Mesendoderm (in vitro differentiated cells): ENCODE measurements at places on chromosomes 12 and 14.
A peak's percentile ranks its signal among the peaks of the same experiment; 100 is the strongest.

DNA sequence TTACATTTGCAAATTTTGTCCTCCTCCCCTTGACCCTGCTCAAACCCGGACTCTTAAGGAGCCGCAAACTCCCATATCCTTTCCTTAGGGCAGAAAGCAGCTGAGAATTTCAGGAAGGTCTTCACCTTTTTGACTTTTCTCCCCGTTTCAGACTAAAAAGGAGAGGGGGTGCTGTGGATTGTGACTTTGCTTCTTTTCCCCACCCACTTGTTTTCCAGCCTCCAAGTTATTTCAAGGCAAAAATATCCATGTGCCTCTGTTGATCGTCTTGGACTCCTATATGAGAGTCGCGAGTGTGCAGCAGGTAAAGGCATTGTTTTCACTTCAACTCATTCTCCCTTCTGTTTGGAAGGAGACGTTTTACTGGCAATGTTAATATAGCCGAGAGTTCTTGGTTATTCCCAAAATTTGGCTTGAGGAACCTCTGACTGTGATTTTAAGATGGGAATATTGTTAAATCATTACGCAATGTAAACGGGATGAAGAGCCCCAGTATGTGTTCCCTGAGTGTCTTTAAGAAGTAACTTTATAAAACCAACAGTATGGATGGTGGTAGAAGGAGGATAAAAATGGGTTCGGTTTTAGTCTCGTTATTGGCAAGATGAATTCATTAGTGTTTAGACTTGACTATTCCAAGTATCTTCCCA lies 663 bp downstream of the LRRK2 start:
- H3K27me3 ChIP-seq, result peaks cover 3% of the 10 kb centered on the region
- H3K4me1 ChIP-seq, result no peaks in the 10 kb centered on the region
- no peak for DNase-seq
- no peaks in the 10 kb centered on the region for H3K36me3 ChIP-seq
- no peak overlapping the region for H3K27ac ChIP-seq
- H3K4me3 ChIP-seq, result no peak overlapping the region

GRCh38 chr14:68994056-68994455 lies 15.0 kb upstream of the ACTN1 start:
- H3K4me1 ChIP-seq, result no peaks in the 10 kb centered on the region
- no peaks in the 10 kb centered on the region for H3K27me3 ChIP-seq
- DNase-seq, result no peak
- no peak overlapping the region for H3K4me3 ChIP-seq
- no peak overlapping the region for H3K27ac ChIP-seq

DNA sequence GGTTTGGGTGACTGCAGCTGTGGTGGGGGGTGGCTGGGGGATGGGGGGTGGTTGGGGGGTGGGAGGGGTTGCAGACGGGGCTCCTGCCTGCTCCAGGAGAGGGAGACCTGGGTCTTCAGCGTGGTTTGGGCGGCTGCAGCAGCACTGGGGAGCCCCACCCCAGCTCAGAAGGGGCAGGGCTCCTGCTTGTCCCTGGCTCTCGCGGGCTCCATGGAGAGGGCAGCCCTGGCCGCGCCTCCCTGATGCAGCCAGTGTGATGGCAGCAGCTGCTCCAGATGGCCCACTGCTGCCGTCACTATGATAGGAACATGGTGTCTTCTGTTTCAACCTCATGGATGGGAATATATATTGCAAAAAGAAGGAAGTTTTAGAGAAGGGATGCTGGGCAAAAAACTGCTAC lies 22.9 kb downstream of the TRHDE start:
- no peaks in the 10 kb centered on the region for H3K36me3 ChIP-seq
- no peak overlapping the region for H3K27ac ChIP-seq
- DNase-seq, result no peak

DNA sequence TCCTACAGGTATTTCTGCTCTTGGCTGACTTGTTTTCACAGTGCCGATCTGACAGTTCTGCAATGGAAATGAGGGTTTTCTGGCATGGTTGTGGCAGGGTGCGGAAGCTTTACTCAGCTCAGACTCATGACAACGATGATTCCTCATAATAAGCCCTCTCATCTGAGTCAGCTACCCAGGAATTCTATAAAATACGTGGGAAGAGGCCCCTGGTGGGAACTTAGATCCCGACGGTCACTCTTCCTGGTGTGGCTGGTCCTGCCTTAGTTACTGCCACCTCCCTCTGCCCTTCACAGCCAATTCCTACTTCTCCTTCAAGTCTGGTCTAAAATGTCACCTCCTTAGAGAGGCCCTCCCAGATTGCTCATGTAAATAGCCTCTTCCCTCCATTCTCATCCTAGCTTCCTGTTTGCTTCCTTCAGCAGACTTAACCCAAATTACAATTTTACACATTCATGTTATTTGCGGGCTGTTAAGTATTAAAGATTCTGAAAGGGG lies 104.2 kb upstream of the MAP1LC3B2 start:
- H3K4me3 ChIP-seq, result no peak overlapping the region
- DNase-seq, result peak; percentile 66
- no peaks in the 10 kb centered on the region for H3K27me3 ChIP-seq
- no peak overlapping the region for H3K27ac ChIP-seq

DNA sequence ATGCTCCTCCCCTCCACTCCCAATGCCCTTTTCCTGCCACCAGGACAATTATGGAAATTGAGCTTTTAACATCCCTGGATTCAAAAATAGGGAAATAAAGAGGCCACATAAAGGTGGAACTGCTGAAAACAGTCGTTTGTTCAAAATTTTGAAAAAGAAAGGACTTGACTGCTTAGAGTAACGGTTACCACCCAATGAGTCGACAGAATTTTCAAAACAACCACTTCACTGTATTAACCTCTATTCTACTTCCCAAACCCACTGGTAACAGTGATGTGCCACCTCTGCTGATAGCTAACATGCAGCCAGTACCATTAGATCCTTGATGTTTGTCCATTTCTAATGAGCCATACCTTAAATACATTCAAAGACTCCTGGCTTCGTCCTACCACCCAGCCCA lies 4.9 kb downstream of the ST8SIA1 start:
- H3K27ac ChIP-seq, result no peak overlapping the region
- no peaks in the 10 kb centered on the region for H3K27me3 ChIP-seq
- peaks cover 4% of the 10 kb centered on the region for H3K4me1 ChIP-seq
- H3K4me3 ChIP-seq, result no peak overlapping the region
- no peak for DNase-seq

GRCh38 chr12:92968176-92968813 lies 39.2 kb upstream of the EEA1 start:
- no peaks in the 10 kb centered on the region for H3K36me3 ChIP-seq
- DNase-seq, result no peak
- no peak overlapping the region for H3K4me3 ChIP-seq
- H3K27me3 ChIP-seq, result no peaks in the 10 kb centered on the region

- no peaks in the 10 kb centered on the region for H3K27me3 ChIP-seq
- no peaks in the 10 kb centered on the region for H3K4me1 ChIP-seq
- peak; percentile 72 for DNase-seq
- H3K4me3 ChIP-seq, result no peak overlapping the region
- H3K36me3 ChIP-seq, result no peaks in the 10 kb centered on the region
- H3K27ac ChIP-seq, result no peak overlapping the region
Observed at GRCh38 chr14:86882818-86883217, 1110.2 kb downstream of the GALC start.

DNA sequence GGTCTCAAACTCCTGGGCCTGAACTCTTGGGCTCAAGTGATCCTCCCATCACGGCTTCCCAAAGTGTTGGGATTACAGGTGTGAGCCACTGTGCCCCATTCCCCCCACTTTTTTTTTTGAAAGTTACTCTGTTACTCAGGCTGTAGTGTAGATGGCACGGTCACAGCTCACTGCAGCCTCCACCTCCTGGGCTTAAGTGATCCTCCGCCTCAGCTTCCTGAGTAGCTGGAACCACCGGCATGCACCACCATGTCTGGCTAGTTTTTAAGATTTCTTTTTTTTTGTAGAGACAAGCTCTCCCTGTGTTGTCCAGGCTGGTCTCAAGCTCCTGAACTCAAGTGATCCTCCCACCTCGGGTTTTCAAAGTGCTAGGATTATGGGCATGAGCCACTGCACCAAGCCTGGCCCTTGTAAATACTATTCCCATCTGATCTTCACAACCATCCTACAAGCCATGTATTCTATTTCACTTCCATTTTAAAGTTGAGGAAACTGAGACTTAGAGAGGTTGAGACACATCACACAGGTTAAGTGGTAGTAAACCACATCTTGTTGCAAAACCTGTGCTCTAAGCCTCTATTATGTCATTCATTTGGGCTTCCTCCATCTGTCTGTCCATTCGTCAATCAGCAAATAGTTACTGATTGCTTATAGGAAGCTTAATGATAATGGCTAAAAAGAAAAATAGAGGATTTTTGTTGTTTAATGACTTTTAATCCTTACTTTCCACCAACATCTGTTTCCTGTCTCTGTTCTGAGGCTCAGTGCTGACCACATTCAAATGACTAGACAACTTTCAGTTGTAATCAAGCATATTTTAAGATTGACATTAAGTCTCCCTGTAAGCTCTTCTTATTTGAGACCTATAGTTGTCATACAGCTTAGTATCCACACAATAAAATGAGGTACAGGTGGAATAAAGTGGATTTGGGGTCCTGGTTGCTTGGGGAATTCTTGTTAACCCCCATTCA lies 9.2 kb downstream of the ASCL4 start:
- no peaks in the 10 kb centered on the region for H3K36me3 ChIP-seq
- DNase-seq, result no peak
- H3K27ac ChIP-seq, result no peak overlapping the region
- H3K4me3 ChIP-seq, result no peak overlapping the region
- no peaks in the 10 kb centered on the region for H3K4me1 ChIP-seq
- H3K27me3 ChIP-seq, result no peaks in the 10 kb centered on the region

DNA sequence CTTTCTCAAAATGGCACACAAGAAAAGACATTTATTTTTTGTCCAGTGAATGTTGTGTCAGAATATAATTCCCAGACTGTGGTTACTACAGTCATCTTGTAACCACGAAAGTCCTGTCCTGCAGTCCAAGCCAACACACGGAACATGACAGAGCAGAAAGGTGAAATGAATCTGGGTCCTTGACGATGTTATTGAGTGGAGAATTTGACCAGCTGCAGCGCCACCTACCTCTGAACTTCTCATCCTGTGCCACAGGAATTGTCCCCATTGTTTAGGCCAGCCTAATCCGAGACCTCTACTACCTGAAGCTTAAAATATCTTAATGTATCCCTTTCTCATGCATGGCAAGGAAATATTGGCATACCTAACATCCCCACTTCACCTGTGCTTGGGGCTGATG lies 64.1 kb upstream of the OTX2 start:
- no peaks in the 10 kb centered on the region for H3K27me3 ChIP-seq
- no peak overlapping the region for H3K4me3 ChIP-seq
- peak; percentile 78 for DNase-seq
- H3K27ac ChIP-seq, result no peak overlapping the region
- no peaks in the 10 kb centered on the region for H3K4me1 ChIP-seq

DNA sequence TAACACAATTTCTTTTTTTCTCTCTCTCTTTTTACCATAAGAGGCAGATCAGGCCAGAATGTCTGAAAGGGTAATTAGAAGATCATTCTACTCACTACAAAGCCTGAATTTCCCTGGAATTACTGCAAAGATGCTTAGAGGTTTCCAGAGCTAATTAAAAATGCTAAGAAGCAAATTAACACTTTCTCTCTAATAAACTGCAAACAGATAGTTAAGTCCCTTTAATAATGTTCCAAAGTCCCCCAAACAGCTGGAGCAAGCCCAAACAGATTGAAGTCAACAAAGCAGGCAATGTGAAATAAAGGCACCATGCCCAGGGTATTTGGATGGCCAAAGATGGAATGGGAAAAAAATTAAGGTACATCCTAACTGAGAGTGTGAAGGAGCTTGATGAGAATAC lies 208.8 kb upstream of the LRFN5 start:
- no peak for DNase-seq
- H3K27ac ChIP-seq, result no peak overlapping the region
- H3K27me3 ChIP-seq, result no peaks in the 10 kb centered on the region

DNA sequence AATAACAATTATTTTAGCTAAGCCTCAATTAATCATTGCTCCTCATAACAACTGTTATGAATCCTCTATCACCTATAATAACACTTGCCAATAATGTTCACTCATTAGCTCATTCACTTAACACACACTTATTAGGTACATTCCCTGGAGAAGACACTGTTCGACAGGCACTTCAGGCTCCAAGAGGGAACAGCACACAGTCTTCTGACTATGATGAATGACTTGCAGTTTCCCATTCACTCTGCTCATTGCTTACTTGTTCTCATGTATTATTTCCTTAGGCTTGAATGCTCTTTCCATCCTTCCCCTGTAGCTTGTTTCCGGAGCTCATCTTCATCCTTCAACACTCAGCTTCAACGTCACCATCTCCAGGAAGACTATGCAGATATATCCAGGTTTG lies 437.3 kb downstream of the TMEM132D start:
- H3K4me1 ChIP-seq, result no peaks in the 10 kb centered on the region
- no peaks in the 10 kb centered on the region for H3K36me3 ChIP-seq
- H3K27ac ChIP-seq, result no peak overlapping the region
- no peak overlapping the region for H3K4me3 ChIP-seq
- no peaks in the 10 kb centered on the region for H3K27me3 ChIP-seq
- DNase-seq, result no peak

DNA sequence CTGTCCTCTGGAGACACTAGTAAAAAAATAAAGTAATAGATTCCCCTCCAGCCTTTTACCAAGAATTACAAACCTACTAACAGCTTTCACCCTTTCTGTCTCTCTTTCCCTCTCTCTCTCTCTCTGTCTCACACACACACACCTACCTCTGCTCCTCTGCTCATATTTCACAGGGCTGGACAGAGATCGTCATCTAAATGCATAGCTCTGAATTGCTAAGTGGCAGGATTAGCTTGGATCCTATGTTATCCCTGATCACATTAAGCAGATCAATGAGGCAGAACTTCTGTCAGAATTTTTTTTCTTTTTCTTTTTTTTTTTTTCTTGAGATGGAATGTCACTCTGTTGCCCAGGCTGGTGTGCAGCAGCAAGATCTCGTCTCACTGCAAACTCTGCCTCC lies 22.9 kb downstream of the VCPKMT start:
- H3K27ac ChIP-seq, result no peak overlapping the region
- H3K4me3 ChIP-seq, result no peak overlapping the region
- DNase-seq, result no peak
- H3K36me3 ChIP-seq, result no peaks in the 10 kb centered on the region

DNA sequence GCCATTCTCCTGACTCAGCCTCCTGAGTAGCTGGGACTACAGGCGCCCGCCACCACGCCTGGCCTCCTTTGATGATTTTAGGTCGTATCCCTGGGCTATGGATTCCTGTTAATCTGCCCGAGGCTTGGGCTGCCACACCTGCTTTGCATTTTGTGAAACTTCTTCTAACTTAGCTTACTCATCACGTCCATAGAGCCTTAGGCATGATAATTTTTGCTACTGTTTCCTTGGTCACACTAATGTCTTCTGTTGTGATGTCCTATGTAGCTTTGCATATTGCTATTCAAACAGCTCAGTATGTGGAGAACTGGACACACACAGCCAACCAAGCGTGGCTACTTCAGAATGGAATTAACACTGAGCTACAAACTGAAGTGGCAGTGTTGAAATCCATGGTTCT lies 47.5 kb upstream of the DDX11 start:
- H3K4me1 ChIP-seq, result peaks cover 3% of the 10 kb centered on the region
- H3K36me3 ChIP-seq, result no peaks in the 10 kb centered on the region
- H3K27me3 ChIP-seq, result no peaks in the 10 kb centered on the region
- peak overlapping the region; percentile 40 for H3K27ac ChIP-seq

GRCh38 chr12:24014915-24015832 lies 65.7 kb upstream of the SOX5 start:
- H3K4me3 ChIP-seq, result no peak overlapping the region
- H3K27ac ChIP-seq, result no peak overlapping the region
- peak; percentile 75 for DNase-seq
- no peaks in the 10 kb centered on the region for H3K27me3 ChIP-seq
- H3K4me1 ChIP-seq, result peaks cover 6% of the 10 kb centered on the region

- DNase-seq, result no peak
- no peak overlapping the region for H3K27ac ChIP-seq
- peaks cover 3% of the 10 kb centered on the region for H3K4me1 ChIP-seq
Observed at GRCh38 chr14:39179042-39179441, 4.0 kb downstream of the PNN start.
